Peyer's patch (tissue), 4 donors: ENCODE measurements at places on chromosomes 7 and 10. TPM values are rescaled to one million over a fixed set of nuclear protein-coding genes. Genes with fewer than 3 reads are reported as not detected.

DNA sequence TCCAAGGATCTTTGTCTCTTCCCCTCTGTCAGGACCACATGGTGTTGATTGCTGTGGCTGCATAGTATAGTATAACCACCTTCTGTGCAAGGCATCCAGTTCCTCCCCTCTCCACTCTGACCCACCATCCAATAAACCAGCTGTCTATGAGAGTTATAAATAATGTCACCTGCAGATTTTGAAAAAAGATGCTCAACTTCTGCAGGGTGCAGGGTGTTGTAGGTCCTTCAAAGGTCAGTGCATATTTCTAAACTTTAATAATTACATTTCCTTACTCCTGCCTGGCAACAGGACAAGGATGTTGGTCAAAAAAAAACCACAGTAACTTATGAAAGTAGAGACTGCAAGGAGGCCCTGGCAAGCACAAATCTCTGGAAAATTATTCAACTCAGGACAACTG is 166.2 kb downstream of the PKD1L1 start:
- no peak for DNase-seq

Gene PSPH
- 12.3 TPM for total RNA-seq

Gene ADRB1
- not detected for total RNA-seq

DNA sequence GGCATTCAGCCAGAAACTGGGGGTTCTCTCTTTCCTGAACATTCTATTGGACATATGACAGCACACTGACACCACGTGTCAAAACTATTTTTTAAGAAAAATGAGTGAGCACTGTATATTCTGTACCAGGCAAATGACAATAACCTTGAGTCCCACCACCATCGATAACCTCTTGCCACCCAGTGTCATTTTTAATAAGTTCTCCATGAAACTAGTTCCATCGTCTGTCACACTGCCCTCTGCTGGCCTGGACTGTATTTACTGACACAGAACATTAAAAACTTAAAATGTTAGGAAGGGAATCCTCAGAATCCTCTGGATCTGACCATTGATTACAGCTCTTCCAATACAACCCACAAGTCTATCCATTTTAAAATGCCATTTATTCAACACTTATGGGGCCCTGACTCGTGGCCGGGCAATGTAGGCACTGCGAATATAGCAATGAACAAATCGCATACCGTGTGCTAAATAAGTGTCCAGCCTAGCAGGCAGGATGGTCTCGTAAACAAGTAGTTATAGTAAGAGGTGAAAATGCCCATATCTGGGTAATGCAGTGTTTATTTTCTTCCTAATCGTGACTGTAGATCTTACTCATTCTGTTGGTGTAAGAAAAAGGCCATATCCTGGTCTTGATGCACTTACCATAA is 35.9 kb upstream of the CACNB2 start:
- DNase-seq = peak; percentile 75

- no peak for DNase-seq
These were observed 296 bp downstream of the HABP2 start for GRCh38 chr10:113553149-113553548.

- DNase-seq = no peak
These were observed 116.8 kb downstream of the ZFAND4 start for GRCh38 chr10:45555795-45556194.

Gene NUDT13
- 4.0 TPM for total RNA-seq

Gene PCLO
- 70.7 TPM for total RNA-seq

- no peak for DNase-seq
These were observed 10.0 kb upstream of the CHCHD1 start for GRCh38 chr10:73771722-73772280.

Gene LRRTM3
- total RNA-seq = not detected

Gene UBN2
- 46.2 TPM for total RNA-seq

Gene PLA2G12B
- total RNA-seq = 94.6 TPM

DNA sequence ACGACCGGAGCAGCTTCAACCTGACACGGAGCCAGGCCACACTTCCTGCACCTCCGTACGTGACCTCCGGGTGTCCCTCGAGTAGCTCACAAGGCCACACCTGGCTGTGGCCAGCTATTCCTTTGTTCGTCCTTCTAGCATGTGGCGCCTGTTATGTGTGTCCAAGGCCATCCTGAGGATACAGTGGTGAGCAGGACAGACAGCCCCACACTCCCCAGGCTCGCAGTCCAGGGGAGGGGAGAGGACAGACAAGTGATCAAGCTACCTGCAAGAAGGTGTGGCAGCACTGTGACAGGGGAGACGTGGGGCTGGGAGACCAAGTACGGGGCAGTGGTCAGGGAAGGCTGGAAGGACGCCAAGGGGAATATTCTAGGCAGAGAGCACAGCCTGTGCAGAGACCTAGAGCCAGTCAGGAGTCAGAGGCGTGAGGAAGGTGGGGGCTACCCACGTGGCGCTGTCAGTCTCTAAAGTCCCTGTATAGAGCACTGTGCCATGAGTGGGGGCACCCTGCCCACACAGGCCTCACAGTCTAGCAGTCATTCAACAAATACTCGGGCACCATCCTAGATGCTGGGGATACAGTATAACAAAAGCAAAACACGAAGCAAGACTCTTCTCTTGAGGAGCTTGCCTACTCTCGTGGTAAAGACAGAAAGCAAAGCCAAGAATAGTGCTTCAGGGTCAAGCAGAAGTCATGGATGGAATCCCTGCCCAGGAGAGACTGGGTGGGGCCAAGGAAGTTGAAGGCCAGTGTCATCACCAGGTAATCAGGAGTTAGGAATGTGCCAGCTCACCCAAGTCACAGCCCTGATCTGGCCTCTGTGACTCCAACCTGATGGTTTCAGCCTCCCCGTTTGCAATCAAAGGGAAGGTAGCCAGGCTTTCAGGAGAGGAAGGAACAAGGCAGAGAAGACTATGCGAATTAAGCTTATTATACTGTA is 58.6 kb downstream of the PROSER2 start:
- DNase-seq = no peak

Gene PPP1R9A
- total RNA-seq = 12.6 TPM

DNA sequence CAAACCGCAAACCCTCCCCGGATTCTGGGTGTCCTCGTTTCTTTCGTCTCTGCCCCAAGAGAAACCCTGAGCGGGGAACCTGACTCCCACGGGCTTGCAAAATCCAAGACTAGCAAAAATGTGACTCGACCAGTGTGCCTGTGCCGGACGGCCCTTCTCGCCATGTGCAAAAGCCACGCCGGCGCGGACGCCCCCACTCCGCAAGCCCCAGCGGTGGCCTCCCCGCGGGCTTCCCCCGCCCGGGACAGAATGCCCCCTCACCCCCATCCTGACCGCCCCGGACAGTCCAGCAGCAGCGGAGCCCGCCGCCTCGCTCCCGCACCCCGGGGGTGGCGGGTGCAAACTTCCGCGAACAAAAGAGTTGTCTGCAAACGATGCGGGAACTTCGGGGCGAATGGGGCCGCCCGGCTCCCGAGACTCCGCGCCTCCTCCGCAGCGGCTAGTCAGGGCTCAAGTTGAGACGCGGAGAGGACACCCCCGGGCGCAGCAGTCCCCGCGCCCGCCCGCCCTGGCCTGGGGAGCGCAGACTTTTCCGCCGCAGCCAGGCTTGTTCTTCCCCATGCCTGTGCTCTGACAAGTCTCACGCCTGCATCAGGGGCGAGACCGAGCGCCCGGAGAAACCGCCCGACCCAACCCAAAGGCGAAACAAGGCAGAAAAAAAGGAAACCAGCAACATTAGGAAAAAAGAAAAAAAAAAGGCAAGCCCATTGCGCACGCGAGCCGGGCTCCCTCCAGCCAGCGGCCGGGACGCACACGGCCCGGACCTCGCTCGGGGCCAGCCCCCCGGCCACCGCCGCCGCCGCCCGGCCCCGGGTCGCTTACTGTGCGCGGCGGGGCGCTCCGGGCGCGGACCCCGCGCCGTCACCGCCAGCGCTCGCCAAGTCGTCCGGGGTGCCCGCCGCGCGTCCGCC is 732 bp downstream of the FAM53B start:
- no peak for DNase-seq

Gene HOXA9
- 25.7 TPM for total RNA-seq

Gene ADRA2A
- total RNA-seq = 5.6 TPM

Gene CCDC126
- 21.4 TPM for total RNA-seq

- no peak for DNase-seq
These were observed 236.8 kb upstream of the AOAH start for GRCh38 chr7:36961097-36961496.

GRCh38 chr7:96415293-96415940 is 93.5 kb upstream of the SLC25A13 start:
- no peak for DNase-seq

DNA sequence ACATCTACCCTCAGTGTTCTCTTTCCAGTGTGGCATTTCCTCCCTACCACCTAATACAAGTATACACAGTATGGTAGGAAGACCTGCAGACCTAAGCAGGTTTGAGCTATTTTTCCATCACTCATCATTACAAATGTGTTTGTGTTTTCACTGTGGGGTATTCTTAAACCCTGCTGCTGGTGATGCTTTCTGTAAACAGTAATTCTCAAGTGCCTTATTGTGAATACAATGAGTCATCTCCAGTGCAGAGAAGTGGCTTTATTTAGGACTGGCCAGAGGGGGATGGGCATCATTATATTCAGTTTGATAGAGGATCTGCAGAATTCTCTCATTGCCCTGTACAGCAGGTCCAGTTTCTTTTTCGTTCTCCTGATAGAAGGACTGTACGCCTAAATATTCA is 63.7 kb downstream of the GRM8 start:
- DNase-seq = no peak

- no peak for DNase-seq
These were observed 33.4 kb downstream of the LARP4B start for GRCh38 chr10:898141-898540.

Gene POP7
- 38.1 TPM for total RNA-seq

Gene SEMA3D
- 7.6 TPM for total RNA-seq

GRCh38 chr7:69843653-69844052 is 245.4 kb downstream of the AUTS2 start:
- DNase-seq = no peak

- no peak for DNase-seq
These were observed 227.0 kb downstream of the ANK3 start for GRCh38 chr10:60162631-60163030.

DNA sequence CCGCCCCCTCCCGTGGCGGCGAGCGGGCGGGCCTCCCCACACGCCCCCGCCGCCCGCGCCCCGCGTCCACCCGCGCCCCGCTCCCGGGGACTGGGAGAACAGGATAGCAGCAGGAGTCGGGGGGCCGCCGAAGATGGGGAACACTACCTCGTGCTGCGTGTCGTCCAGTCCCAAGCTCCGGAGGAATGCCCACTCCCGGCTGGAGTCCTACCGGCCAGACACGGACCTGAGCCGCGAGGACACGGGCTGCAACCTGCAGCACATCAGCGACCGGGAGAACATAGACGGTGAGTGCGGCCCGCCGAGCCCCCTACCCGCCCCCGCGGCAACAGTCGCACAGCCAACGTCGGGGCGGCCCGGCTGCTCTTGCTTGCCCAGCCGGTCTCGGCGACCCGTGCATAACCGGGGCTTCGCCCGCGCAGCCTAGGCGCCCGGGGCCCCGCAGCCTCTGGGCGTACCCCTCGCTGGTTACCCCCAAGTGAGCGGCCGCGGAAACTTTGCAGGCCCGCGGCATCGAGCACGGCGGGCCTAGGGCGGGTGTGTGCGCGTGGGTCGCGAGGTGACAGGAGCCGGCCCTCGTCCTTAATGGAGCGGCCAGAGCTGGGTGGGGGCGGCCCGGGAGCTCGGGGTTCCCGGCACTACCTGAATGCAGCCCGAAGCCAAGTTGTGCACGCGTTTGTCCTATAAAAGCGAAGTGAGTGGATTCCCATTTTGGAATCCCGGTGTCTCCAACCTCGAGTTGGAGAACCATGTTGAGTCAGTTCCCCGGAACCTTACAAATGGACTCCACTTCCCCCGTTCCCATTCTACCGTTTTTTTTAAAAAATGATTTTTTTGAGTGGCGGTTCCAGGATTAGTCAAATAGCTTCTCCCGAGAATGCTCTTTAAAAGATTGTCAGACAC is 863 bp downstream of the CCNY start:
- DNase-seq = peak; percentile 40

Gene CALD1
- 536 TPM for total RNA-seq

Gene CDCA7L
- 12.7 TPM for total RNA-seq

Gene PSMG3
- 33.0 TPM for total RNA-seq

GRCh38 chr10:133455611-133456031 is 1.9 kb downstream of the SCART1 start:
- no peak for DNase-seq

Gene SKIDA1
- total RNA-seq = not detected

DNA sequence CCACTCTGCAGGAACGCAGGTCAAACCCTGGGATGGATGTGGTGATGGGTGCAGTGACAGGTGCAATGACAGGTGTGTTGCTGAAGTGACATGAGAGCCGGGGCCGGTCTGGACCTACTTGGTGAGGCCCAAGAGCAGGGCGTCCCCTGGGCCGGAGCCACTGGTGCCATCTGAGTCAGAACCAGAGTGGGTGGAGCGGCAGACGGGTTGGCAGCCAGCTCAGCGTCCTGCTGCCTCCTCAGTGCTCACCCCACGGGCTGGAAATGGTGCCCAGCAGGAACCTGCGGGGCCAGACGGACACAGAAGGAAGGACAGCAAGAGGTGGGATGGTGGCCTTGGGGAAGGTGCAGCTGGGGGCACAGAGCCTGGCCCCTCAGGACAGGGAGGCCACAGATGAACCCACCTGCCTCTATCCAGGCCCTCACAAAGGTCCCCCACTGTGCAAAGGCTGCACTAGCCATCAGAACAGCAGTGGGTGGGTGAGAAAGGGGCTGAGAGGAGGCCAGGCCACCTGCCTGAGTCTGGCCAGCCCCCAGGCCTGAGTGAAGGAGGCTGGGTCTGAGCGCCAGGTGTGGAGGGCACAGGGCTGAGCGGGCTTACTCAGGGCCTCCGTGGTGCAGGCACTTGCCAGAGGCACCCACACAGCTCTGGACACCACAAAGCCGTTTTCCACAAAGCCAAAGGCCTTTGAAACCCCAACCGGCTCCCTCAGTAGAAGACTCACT is 129.0 kb upstream of the PPP2R2D start:
- DNase-seq = no peak

DNA sequence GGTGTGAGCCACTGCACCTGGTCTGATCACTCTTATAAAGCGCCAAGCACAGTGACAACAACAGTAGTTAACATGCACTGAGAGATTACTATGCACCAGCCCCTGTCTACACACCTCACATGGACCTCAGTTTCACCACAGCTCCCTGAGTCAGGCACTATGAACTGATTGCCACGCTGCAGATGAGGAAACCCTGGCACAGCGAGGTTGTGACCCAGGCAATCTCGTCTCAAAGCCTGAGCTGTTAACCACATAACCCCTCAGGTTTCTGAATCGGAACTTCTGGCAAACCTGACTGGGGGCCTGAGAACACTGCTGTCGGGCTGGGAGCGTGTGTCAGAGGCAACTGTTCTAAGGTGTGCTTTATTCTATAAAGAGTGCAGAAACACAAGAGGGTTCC is 150.8 kb downstream of the RNF216 start:
- peak; percentile 39 for DNase-seq

GRCh38 chr10:29861811-29862505 is 197.4 kb downstream of the JCAD start:
- DNase-seq = no peak

Gene FZD1
- 6.6 TPM for total RNA-seq

DNA sequence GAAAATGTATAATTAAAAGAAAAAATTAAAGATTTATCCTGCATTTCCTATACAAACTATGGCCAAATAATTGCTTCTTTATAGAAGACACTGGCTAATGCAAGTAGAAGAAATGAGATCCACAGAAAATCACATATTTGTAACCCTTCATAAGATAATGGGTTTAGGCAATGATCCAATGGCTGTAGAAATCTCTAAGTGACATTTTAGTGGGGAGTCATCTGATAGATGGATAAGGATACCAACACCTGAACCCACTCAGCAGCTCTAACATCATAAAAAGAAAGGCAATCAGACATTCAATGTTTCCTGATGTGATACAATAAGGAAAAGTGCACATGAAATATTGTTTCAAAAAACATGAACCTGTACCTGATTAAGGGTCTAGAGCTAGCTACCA is 297.5 kb downstream of the CXCL12 start:
- no peak for DNase-seq

Gene FRMPD2
- not detected for total RNA-seq

GRCh38 chr10:132397036-132397541 is at the start of gene PWWP2B:
PWWP2B (plus strand) TSS chr10:132397200; CDS start chr10:132397227, 27 bp downstream.
- DNase-seq = peak; percentile 83
